WTC11 (cell line): ENCODE measurements at places on chromosomes 13 and 19. TPM values are rescaled to one million over a fixed set of nuclear protein-coding genes. Genes with fewer than 3 reads are reported as not detected.
A peak's percentile ranks its signal among the peaks of the same experiment; 100 is the strongest.

DNA sequence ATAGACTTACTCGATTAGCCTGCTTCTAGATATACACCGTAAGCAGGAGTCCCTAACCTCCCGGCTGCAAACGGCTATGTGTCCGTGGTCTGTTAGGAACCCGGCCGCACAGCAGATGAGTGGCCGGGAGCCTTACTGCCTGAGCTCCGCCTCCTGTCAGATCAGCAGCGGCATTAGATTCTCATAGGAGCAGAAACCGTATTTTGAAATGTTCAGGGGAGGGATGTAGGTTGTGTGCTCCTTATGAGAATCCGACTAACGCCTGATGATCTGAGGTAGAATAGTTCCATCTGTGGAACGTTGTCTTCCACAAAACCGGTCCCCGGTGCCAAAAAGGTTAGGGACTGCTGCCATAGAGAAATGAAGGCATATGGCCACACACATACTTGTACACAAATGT is 1491.9 kb downstream of the SLITRK5 start:
- H3K4me3 ChIP-seq = no peak overlapping the region
- H3K36me3 ChIP-seq = no peaks in the 10 kb centered on the region
- H3K27me3 ChIP-seq = no peaks in the 10 kb centered on the region
- DNase-seq = no peak

PSG6 gene
- total RNA-seq = not detected in 3 replicates

EPSTI1 gene
- 0.37 to 2.1 TPM (median 0.73 TPM) in 3 replicates for total RNA-seq

PARP4 gene
- total RNA-seq = 30.0 to 32.0 TPM (median 30.7 TPM) in 3 replicates

DNA sequence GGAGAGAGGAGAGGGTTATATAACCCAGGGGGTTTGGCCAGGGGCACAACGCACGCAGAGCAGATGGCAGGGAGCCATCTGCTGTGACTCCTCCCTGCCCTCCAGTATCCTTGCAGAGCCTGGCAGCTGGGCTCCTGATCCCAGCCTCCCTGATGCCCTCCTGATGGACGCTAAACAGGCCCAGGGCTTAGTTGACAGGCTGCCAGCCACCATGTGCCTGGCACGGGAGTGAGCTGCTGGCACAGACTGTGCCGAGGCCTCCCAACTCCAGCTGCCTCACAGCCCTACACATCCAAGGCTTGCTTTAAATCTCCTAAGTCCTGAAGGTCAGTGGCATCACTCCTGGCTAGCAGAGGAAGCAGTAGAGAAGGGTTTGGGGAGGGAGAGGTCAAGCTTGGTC is 16.7 kb downstream of the SYDE1 start:
- H3K27ac ChIP-seq = no peak overlapping the region
- H3K4me1 ChIP-seq = peaks cover 5% of the 10 kb centered on the region; the same call in 1 of the 2 replicates
- peak overlapping the region; percentile 99 for H3K4me3 ChIP-seq

- DNase-seq = no peak
- H3K36me3 ChIP-seq = peaks cover 31% of the 10 kb centered on the region
- no peak overlapping the region for H3K27ac ChIP-seq
- peaks cover 23% of the 10 kb centered on the region for H3K4me1 ChIP-seq
Observed at GRCh38 chr19:36152019-36152351, 262 bp downstream of the COX7A1 start.

GRCh38 chr13:77300176-77301037 is 26.5 kb downstream of the MYCBP2 start:
- no peak overlapping the region for H3K4me3 ChIP-seq
- peak overlapping the region; percentile 83 for H3K27ac ChIP-seq
- no peak for DNase-seq
- H3K36me3 ChIP-seq = 0 out of 2 replicates have a peak, but pooled peaks cover 4% of the 10 kb centered on the region
- H3K4me1 ChIP-seq = peaks cover 48% of the 10 kb centered on the region

- peaks cover 31% of the 10 kb centered on the region for H3K4me1 ChIP-seq
- no peaks in the 10 kb centered on the region for H3K27me3 ChIP-seq
- peaks cover 3% of the 10 kb centered on the region; the same call in 1 of the 2 replicates for H3K36me3 ChIP-seq
- H3K27ac ChIP-seq = no peak overlapping the region
Observed at GRCh38 chr13:24223341-24224231, 63.1 kb downstream of the SPATA13 start.

- H3K27me3 ChIP-seq = no peaks in the 10 kb centered on the region; the same call in 1 of the 2 replicates
- DNase-seq = no peak
- no peaks in the 10 kb centered on the region for H3K36me3 ChIP-seq
- no peaks in the 10 kb centered on the region; the same call in 1 of the 2 replicates for H3K4me1 ChIP-seq
- no peak overlapping the region for H3K4me3 ChIP-seq
Observed at GRCh38 chr19:372306-372890, 27.8 kb upstream of the MIER2 start.

DNA sequence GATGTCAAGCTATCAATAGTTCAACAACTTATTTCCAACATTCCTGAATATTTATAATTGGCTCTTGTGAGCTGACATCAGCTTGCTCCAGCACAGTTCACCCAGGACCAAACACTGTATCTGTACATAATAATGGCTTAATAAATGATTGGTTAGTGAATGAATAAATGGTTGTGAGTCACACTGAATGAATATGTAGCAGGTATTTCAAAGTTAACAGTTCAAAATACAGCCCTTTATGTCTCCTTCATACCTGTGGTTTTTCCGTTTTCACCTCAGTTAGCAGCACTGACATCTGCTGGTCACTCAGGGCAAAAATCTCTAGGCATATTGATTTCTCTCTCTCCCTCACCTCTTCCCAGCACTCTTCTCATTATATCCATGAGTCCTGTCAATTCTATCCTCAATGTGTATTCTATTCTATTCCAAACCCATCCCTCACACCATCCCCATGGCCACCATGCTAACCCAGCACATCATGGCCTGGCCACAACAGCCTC is 76.3 kb downstream of the PEG3 start:
- H3K4me3 ChIP-seq = no peak overlapping the region
- no peak for DNase-seq
- H3K27me3 ChIP-seq = peaks cover 13% of the 10 kb centered on the region
- H3K36me3 ChIP-seq = peaks cover 71% of the 10 kb centered on the region

DNA sequence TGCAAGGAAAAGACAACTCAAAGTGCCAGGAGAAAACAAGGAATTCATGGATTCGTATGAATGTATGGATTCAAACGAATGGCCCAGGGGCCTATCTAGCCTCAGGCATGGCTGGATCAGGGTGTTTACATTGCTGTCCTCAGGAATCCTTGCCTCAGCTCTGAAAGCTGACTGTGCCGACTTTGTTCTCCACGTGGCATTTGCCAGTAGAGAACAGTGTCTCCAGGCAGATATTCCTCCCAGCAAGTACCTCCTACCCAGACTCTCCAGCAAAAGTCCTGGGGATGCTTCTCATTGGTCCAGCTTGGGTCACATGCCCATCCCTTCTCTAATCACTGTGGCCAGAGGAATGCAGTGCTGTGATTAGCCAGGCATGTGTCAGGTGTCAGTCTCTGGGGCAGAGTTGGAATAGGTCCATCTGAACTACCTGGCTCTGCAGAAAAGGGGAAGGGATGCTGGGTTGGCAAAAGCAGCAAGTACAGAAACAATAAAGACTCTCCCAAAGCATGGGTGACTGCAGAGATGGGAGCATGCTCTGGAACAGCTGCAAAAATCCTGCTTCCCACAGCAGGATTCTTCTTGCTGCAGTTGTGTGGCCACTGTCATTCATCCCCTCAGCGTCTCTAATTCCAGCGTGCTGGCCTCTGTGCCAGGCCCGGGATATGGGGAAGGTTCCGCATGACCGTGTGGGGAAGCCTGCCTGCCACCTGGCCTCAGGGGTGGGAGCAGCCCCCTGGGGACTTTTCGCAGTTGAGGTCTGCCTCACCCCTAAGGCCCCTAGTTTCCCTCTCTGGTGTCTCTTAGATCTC is 30.0 kb downstream of the CCNE1 start:
- H3K4me3 ChIP-seq = no peak overlapping the region; the same call in 1 of the 2 replicates
- H3K4me1 ChIP-seq = peaks cover 23% of the 10 kb centered on the region

COG3 gene
- total RNA-seq = 17.0 to 21.6 TPM (median 19.6 TPM) in 3 replicates

PROZ gene
- total RNA-seq = not detected in 3 replicates

- H3K27ac ChIP-seq = peak overlapping the region; percentile 45; the same call in 1 of the 2 replicates
- H3K36me3 ChIP-seq = peaks cover 22% of the 10 kb centered on the region
- H3K27me3 ChIP-seq = no peaks in the 10 kb centered on the region; the same call in 1 of the 2 replicates
- H3K4me3 ChIP-seq = no peak overlapping the region
- no peak for DNase-seq
- H3K4me1 ChIP-seq = no peaks in the 10 kb centered on the region
Observed at GRCh38 chr19:5268801-5269200, 71.8 kb downstream of the PTPRS start.

NXNL1 gene
- total RNA-seq = not detected in 3 replicates

DNA sequence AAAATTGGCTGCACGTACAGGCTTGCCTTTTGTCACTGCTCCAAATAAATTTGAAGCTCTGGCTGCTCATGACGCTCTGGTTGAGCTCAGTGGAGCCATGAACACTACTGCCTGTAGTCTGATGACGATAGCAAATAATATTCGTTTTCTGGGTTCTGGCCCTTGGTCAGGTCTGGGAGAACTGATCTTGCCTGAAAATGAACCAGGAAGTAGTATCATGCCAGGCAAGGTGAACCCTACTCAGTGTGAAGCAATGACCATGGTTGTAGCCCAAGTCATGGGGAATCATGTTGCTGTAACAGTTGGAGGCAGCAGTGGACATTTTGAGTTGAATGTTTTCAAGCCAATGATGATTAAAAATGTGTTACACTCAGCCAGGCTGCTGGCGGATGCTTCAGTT is 16.1 kb upstream of the AKAP11 start:
- H3K36me3 ChIP-seq = peaks cover 7% of the 10 kb centered on the region
- H3K4me1 ChIP-seq = peaks cover 15% of the 10 kb centered on the region

GRCh38 chr13:51154029-51154555 is 43.0 kb upstream of the C13orf42 start:
- H3K4me3 ChIP-seq = no peak overlapping the region
- peaks cover 79% of the 10 kb centered on the region for H3K4me1 ChIP-seq
- no peak for DNase-seq
- H3K27me3 ChIP-seq = no peaks in the 10 kb centered on the region; the same call in 1 of the 2 replicates
- H3K27ac ChIP-seq = peak overlapping the region; percentile 2

SGCG gene
- total RNA-seq = not detected in 3 replicates

DNA sequence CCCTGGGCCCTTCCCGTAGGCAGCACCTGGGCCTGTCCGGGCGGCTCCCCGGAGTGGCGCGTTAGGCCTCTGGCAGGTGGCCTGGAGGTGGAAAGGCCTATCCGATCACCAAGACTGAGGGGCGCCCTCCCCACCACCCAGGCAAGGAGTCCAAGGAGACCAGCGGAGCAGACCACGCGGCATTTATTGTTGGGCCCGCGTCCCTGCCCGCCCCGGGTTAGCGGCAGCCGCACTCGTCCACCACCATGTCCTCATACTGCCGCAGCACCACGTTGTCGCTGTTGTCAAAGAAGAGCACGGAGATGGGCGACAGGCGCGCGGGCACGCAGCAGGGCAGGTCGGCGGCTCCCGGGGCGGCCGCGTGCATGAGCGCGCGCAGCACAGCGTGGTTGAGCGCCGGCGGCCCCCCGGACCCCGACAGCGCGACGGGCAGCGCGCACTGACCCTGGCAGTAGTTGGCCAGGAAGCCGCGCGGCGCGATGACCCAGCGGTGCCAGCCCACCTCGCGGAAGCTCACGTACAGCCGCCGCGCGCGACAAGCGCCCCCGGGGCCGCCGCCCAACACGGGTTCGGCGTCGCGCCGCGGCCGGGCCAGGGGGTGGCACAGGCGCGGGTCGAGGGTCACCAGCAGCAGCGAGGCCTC is 27.5 kb downstream of the CERS1 start:
- peaks cover 15% of the 10 kb centered on the region for H3K36me3 ChIP-seq
- H3K4me1 ChIP-seq = peaks cover 14% of the 10 kb centered on the region
- peaks cover 22% of the 10 kb centered on the region for H3K27me3 ChIP-seq
- H3K27ac ChIP-seq = no peak overlapping the region
- DNase-seq = peak; percentile 28

- no peaks in the 10 kb centered on the region for H3K4me1 ChIP-seq
- H3K36me3 ChIP-seq = no peaks in the 10 kb centered on the region
- no peak overlapping the region for H3K4me3 ChIP-seq
- H3K27ac ChIP-seq = no peak overlapping the region
- no peak for DNase-seq
Observed at GRCh38 chr13:95388420-95389079, 87.3 kb upstream of the ABCC4 start.

DPP9 gene
- total RNA-seq = 36.0 to 52.9 TPM (median 38.3 TPM) in 3 replicates

GPR12 gene
- 0.07 to 0.09 TPM in 2 of 3 replicates, not detected in the other for total RNA-seq

DNA sequence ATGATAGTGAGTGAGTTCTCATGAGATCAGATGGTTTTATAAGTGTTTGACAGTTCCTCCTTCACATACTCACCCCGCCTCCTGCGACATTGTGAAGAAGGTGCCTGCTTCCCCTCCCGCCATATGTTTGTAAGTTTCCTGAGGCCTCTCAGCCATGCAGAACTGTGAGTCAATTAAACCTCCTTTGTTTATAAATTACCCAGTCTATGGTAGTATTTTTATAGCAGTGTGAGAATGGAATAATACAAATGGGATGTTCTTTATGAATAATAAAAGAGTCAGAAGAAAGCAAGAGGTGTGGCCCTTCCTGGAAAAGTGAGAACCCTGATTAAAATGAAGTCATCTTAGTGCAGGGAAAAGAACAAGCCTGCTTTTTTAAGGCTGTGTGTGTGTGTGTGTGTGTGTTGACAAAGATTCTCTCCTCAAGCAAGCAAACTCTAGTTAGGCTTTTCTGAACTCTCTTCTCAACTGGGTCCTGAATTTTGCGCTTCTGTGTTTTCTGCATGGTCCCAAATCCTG is 18.8 kb upstream of the ARGLU1 start:
- H3K4me1 ChIP-seq = no peaks in the 10 kb centered on the region
- H3K27ac ChIP-seq = no peak overlapping the region
- peaks cover 32% of the 10 kb centered on the region for H3K36me3 ChIP-seq
- H3K4me3 ChIP-seq = no peak overlapping the region
- no peaks in the 10 kb centered on the region; the same call in 1 of the 2 replicates for H3K27me3 ChIP-seq
- no peak for DNase-seq

CGB3 gene
- total RNA-seq = not detected in 3 replicates

DNA sequence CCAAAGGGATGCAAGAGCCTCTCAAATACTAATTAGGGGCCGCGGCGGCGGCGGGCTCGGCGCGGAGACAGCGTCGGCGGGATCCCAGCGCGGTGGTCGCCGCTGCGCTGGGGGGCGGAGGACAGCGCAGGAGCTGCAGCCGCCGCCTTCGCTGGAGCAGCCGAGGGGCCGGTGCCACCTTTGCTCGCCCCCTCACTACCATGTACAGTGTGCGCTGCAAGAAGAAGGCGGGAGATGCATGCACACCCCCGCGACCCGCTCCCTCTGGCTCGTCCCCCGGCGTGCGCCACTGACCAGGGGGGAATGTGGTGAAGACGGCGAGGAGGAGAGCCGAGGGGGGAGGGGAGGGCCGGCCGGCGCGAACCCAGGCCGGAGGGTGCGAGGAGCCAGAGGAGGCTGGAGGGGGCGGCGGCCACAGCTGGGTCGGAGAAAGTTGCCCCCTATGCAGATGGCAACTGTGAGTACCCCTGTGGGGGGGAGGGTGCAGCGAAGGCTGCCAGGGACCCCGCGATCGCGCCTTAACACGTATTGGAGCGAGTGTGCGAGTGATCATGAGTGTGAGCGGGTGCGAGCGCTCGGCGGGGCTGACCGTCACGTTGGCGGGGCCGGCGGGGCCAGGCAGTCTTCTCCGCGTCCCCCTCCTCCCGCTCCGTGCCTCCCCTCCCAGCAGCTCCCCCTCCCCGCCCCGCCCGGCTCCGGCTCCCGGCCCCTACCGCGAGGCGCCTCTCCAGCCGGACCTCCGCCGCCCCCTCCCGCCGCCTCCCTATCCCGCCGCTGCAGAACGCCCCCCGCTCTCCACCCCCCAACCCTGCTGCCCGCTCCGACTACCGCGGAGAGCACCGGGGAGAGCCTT is 808 bp downstream of the SLITRK5 start:
- H3K27ac ChIP-seq = no peak overlapping the region

- no peak overlapping the region for H3K4me3 ChIP-seq
- no peaks in the 10 kb centered on the region for H3K4me1 ChIP-seq
- no peaks in the 10 kb centered on the region for H3K27me3 ChIP-seq
- H3K36me3 ChIP-seq = 0 out of 2 replicates have a peak, but pooled peaks cover 2% of the 10 kb centered on the region
- H3K27ac ChIP-seq = no peak overlapping the region
Observed at GRCh38 chr13:109957875-109958274, 171.5 kb upstream of the IRS2 start.

- H3K4me3 ChIP-seq = no peak overlapping the region
- H3K4me1 ChIP-seq = peaks cover 43% of the 10 kb centered on the region
- DNase-seq = no peak
- H3K36me3 ChIP-seq = peaks cover 2% of the 10 kb centered on the region; the same call in 1 of the 2 replicates
- H3K27ac ChIP-seq = no peak overlapping the region
Observed at GRCh38 chr13:73937441-73937840, 196.8 kb downstream of the KLF12 start.
